ENCODE measurements at places on chromosomes 1 and 21. TPM values are rescaled to one million over a fixed set of nuclear protein-coding genes. Genes with fewer than 3 reads are reported as not detected.

Gene FOXO6
- not detected for total RNA-seq

Gene LRRN2
- not detected for total RNA-seq

Gene HTR1D
- not detected for total RNA-seq

- DNase-seq = no peak
These were observed 74.1 kb upstream of the WNT4 start for GRCh38 chr1:22216966-22217365.

GRCh38 chr1:191099696-191100095 lies 622.0 kb upstream of the BRINP3 start:
- DNase-seq = no peak

DNA sequence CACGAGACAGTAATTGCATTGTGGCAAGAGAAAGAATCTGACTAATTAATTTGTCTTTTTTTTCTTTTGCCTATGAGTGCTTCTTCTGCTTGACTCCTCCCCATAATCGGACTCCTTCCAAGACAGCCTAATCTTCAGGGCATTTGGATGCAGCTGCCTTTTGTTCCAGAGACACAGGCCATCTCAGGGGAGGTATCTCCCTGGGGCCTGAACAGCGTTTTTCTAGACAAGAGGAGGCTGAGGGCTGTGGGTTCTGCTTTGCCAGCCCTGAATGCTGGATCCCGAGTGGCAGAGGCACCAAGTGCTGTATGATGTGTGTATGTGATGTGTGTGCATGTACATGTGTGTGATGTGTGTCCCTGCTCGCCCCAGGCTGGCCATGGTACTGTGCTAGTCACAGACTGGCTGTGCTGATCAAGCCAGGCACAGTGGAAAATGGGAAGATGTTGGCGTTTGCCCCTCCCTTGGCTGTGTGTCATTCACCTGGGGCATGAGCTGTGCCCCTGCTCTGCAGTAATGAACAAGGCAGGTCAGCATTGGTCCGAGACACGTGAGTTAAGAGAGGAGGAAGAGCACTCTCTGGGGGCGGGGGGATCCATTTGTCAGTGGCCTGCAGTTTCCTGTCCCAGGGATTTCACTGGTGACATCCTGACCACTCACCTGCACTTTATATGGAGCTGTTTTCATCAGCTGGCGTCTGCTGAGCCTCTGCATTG lies 77.2 kb downstream of the ADARB1 start:
- DNase-seq = no peak

Gene KIAA1614
- total RNA-seq = not detected

DNA sequence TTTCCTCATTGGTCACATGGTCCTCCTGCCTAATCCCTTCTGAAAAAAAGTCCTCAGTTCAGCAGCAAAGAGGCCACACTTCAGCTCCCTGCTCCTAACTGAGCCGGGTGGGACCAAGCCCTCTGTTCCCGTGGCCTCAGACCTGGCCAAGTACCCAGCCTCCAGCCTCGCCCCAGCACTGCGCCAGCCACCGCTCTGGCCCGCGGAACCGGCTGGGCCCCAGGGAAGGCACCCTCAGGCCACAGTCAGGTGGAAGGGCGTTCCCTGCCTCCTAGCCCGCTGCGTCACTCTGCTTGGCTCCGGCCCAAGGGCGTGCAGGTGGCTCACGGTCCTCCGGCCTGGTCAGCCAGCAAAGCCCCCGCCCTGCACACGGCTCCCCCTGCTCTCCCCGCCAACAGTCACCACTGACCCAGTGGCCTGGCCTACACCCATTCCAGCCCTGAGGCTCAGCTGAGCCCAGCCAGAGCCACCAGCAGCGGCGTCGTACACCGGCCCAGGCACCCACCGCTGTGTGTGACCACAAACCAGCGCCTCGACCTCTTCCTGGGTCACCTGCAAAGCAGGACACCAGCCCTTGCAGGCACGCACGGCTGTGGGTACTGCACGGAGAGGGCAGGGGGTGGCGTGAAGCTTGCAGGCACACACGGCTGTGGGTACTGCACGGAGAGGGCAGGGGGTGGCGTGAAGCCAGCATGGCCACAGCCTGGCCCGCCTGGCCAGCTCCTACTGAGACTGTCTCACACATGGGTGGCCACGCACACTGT lies 19.4 kb downstream of the NADK start:
- no peak for DNase-seq

GRCh38 chr1:112628516-112628915 lies 8.9 kb downstream of the CAPZA1 start:
- DNase-seq = no peak

- peak; percentile 48 for DNase-seq
These were observed 720 bp upstream of the TMCC2 start for GRCh38 chr1:205226868-205227583.

Gene KRTAP7-1
- total RNA-seq = not detected

Gene FYB2
- total RNA-seq = not detected

DNA sequence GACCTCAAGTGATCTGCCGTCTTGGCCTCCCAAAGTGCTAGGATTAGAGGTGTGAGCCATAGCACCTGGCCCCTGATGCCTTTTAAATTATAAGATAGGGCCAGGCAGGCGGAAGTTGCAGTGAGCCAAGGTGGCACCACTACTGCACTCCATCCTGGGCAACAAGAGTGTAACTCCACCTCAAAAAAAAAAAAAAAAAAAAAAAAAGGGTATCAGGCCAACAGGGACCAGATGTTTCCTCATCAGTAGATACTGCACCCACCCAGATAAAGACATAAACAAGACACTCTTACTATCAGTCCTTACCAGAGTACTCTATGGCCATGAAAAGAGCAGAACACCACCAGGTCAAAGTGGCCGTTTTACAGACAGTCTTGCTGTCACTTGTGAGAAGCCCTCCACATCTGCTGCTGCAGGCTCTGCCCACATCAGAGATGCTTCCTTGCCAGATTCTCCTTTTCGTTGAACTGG lies 3.3 kb downstream of the C21orf58 start:
- no peak for DNase-seq

GRCh38 chr1:113185463-113186104 lies 112.6 kb downstream of the LRIG2 start:
- DNase-seq = no peak

Data from activated naive CD4-positive, alpha-beta T cell treated with anti-CD3 and anti-CD28 coated beads for 36 hours (primary cell).